Mesothelial cell of epicardium (in vitro differentiated cells): ENCODE measurements at places on chromosomes 1 and 21. TPM values are rescaled to one million over a fixed set of nuclear protein-coding genes. Genes with fewer than 3 reads are reported as not detected.

DNA sequence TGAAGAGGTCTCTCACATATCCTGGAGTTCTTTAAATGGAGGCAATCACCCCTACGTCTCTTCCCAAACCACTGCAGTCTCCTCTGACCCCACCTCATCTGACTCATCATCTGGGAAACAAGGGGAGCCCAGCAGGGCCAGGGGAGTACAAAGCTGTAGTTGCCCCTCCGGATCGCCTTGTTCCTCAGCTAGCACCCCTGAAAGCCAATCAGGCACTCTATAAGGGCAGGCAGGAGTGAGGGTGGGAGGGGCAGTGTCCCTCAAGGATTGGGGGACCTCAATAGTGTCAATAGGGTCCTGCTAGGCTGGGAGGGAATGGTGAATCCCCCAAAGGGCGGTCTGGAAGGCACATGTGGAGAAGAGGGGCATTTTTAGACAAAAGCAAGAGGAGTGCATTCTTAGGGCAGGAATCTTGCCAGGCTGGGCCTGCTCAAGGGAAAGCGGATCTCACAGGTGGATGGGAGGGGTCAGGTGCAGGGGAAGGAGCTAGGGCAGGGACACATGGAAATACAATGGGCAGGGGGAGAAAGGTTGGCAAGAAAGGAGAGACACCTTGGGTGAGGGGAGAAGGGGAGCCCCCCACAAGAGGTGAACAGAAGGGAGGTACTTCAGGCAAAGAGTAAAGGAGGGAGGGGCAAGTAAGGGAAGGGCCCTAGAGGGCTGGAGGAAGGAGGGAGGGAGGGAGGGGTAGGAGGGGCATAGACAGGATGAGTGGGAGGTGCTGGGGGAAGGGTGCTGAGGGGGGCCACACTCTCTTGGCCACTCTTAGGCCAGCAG lies 5.8 kb downstream of the SHISA4 start:
- DNase-seq, result no peak

GRCh38 chr21:40128891-40129290 lies 261.7 kb downstream of the PCP4 start:
- no peak for DNase-seq

LRRN2 gene
- total RNA-seq, result 3.3 to 4.3 TPM (median 3.9 TPM) in 3 replicates

DNA sequence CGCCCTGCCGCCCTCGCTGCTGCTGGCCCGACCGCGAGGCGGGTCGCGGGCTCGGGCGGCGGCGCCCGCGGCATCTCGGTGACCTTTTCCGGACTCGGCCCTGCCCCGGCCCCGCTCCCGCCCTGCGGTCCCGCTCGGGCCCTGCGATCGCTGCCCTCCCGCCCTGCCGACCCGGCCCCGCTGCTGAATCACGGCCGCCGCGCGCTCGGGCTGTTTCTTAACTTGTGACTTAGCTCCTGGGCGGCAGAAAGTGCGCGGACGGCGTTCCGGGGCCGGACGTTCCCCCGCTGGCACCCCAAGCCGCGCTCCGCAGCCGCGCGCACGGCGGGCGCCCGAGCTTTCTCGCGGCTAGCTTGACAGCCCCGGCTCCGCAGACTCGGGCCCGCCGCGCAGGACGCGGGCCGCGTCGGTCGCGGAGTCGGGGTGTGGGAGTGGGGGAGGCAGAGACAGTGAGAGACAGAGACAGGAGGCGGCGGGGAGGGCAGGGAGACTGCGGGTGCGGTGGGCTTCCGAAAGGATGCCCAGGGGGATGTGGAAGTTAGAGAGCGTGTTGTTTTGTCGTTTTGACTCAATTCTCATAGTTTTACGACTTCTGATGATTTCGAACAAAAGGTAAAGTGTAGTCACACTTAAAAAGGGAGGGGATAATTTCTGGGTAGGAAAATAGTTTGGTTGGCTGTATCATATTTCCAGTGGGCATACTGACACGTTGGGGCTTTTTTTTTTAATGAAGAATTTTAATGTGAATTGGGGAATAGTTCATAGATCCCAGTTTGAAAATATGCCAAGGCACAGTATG lies 49.8 kb downstream of the PRDM2 start:
- DNase-seq, result peak; percentile 66

DNA sequence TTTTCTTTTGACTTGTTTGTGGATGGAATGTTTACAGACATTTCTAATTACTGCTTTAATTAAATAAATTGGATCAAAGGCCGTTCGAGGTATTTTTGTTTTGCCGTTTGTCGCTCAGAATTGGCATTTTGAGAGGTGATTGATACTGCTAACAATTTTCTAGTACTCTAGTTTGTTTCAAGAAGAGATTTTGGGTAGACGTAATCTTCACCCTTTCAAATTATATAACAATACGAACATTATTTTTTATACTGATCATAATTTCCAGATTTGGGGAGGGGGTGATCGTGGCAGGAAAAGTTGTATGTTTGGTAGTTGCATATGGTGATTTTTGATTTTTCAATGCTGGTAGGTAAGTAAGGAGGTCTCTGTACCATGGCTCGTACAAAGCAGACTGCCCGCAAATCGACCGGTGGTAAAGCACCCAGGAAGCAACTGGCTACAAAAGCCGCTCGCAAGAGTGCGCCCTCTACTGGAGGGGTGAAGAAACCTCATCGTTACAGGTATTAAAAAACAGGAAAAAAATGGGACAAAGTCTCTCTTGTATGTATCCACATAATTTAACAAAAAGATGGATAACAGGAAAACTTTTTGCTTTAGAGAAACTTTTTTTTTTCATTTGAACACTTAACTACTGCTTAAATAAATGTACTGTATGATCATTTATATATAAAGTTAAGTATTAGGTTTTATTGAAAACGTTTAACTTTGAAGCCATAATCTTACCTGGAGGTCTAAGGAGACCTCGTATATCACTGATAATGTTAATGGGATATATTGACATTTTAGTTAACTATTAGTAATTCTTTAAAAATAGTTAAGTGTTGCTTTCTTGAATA lies 1.7 kb downstream of the H3-3A start:
- DNase-seq, result no peak

GRCh38 chr1:205791568-205792180 lies 16.4 kb upstream of the RAB29 start:
- DNase-seq, result peak; percentile 69

CACHD1 gene
- 20.8 to 24.2 TPM (median 24.1 TPM) in 3 replicates for total RNA-seq

- DNase-seq, result no peak
Measured at GRCh38 chr1:109901141-109901523, 9.5 kb upstream of the CSF1 start.

DNA sequence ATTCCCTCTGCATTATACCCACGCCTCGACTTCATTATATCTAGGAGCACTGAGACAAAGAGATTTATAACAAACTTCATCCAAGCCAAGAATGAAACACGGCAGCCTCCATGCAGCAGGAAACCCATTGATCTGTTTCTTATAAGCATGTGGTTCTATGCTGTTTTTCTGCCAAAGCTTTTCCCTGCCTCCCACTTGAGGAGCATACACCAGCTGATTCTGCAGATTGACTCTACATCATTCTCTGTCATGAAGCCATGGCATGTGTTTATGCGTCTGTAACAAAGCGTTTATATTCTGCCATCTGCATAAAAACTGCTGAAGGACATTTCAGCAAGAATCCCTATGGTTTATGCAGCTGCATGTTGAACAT lies 102.0 kb downstream of the CYYR1 start:
- DNase-seq, result no peak

GRCh38 chr1:11126569-11126968 lies 26.9 kb upstream of the EXOSC10 start:
- no peak for DNase-seq

POU3F1 gene
- total RNA-seq, result 0.16 to 0.45 TPM (median 0.29 TPM) in 3 replicates

- no peak for DNase-seq
Measured at GRCh38 chr1:231828182-231828920, 201.8 kb downstream of the DISC1 start.

- DNase-seq, result no peak
Measured at GRCh38 chr1:81929106-81929505, 128.4 kb downstream of the ADGRL2 start.

- peak; percentile 93 for DNase-seq
Measured at GRCh38 chr1:75991497-75992114, 59.4 kb upstream of the ASB17 start.

KMO gene
- not detected in 3 replicates for total RNA-seq

PODN gene
- 4.5 to 4.6 TPM (median 4.6 TPM) in 3 replicates for total RNA-seq

GRCh38 chr1:208228026-208228425 lies 16.2 kb downstream of the PLXNA2 start:
- DNase-seq, result no peak

DNA sequence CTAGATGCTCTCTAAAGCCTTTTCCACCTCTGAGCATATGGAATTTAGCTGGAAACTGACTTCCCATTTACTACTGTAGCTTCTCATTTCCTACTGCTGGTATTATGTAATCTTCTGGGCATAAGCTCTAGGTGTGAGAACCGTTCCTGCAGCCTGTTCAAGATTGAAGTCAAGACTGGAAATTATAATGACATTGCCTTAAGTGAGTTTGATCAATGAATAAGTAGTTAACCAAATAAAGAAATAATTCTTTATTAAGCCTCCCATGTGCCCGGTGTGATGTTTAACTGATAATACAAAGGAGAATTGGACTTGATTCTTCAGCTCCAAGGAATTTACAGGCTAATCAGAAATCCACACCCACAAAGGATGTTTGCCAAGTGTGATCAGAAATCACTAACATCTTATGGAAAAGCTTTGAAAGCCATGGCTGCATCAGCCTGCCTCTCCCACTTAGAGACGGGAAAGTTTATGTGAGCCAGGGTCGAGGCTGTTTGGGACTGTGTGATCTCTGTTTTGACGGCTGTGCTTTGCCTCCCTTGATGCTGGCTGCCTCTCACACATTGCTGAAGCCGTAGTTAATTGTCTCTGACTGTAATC lies 36.4 kb upstream of the PRELP start:
- no peak for DNase-seq

GRCh38 chr1:182560392-182560984 lies 28.6 kb downstream of the RNASEL start:
- no peak for DNase-seq
